ENCODE measurements at places on chromosomes 16 and 17.
A peak's percentile ranks its signal among the peaks of the same experiment; 100 is the strongest.

DNA sequence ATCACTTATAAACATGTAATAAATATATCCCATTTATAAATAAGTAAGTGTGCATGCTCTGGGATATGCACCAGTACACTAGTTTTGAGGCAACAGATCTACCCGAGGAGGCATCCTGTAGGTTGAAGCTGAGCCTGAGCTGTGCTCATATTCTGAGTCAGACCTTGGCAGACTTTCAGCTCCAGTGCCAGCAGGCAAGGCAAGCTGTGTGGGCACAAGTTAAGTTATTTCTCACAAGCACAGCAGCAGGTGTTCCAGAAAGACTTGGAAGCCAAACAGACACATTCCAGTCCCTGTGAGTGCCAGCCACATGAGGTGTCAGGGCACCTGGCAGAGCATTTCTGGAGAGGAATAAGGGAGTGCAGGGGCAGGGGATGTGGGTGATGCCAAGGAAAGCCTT is 1.3 kb upstream of the CLEC19A start:
- peak; percentile 78 for DNase-seq

DNA sequence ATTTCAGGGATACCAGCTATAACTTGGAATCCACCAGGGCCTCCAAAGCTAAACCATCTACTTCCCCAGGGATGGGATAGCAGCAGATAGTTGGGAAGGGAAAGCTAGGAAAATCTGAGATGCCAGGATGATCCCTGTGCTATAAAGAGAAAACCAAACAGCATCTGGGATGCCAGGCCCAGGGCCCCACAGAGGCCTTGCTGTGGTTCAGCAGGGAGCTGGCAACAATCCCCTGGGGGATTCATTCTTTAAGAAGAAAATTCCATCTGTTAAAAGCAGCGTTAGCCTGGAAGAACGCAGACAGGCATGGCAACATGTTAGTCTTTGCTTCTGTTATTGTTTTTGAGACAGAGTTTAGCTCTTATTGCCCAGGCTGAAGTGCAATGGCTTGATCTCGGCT is 16.6 kb downstream of the MYO18A start:
- DNase-seq: no peak

GRCh38 chr17:78747488-78747887 is 34.6 kb downstream of the CYTH1 start:
- no peak for DNase-seq

DNA sequence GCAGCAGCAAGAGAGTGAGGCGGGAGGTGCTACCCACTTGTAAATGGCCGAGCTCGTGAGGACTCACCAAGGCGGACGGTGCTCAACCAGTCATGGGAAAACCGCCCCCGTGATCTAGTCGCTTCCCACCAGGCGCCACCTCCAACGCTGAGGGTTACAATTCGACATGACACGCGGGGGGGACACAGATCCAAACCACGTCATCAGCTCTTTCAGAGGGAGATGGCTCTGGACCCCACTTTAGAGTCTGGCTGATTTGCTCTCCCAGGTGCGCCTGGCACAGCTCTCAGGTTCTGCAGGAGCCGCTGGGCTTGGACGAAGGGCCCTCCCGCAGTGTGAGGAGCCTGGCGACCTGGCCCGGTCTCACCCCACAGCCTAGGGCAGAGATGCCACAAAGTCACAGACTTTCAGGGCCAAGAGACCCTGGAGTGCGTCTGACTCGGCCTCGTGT is 21.1 kb upstream of the DOC2B start:
- DNase-seq: no peak

DNA sequence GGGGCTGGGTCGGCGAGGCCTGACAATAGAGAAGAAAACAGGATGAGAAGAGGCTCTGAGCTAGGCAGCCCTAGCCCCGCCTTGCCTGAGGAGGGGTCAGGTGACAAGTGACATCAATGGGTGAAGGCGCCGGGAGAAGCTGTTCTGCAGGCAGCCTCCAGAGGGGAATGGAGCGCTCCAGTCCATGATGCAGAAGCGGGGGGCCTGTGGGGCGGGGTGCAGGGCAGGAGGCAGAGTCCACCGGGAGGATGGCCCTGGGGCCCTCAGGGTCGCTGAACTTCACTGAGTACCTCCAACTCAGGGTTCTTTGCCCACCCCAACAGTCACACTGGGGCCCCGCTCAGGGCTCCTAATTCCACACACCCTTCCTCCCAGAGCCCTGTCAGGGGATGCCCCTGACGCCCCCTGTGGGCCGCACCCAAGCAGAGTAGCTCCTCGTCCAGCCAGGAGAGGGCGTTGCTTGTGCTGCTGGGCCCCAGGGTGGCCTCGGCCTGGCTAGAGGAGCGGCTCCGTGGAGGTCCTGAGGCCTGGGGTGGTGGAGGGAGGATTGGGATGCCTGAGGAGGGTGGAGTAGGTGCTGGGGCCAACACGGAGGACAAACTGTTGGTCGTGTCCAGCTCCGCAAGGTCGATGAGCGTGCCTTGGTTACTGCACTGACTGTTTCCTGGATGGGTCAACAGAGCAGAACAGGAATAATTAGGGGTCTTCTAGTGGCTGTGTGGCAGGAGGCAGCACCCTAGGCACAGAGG is 20.8 kb downstream of the GGA3 start:
- no peak for DNase-seq

GRCh38 chr17:9169116-9169515 is 147.8 kb downstream of the NTN1 start:
- no peak for DNase-seq

DNA sequence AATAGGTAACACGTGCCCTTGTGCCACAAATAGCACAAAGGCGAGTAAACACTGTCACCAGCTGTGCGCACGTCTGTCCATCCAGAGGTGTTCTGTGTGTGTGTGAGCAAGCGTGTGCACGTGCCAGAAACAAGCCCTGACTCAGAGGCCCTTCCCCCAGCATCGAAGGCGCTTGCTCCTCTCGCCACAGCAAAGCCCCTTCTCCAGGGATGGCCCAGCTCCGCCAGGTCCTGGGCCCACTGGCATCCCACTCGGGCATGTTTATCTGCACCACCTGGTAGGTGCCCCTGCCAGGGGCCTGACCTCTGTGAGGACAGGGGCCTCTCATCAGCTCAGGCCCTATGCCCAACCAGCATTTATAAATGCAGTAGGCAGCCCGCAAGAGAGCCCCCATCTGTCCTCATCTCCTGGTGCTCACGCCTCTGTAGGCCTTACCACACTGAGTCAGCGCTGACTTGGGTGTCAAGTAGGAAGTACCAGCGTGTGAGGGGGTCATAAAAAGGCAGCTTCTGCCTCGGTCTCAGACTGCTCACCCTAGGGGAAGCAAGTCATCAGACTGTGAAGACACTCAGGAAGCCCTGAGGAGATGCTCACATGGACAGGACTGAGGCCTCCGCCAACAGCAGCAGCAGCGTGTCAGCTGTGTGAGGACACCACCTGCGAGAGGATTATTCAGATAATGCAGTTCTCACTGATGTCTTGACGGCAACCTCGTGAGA is 10.8 kb downstream of the TMEM235 start:
- no peak for DNase-seq

DNA sequence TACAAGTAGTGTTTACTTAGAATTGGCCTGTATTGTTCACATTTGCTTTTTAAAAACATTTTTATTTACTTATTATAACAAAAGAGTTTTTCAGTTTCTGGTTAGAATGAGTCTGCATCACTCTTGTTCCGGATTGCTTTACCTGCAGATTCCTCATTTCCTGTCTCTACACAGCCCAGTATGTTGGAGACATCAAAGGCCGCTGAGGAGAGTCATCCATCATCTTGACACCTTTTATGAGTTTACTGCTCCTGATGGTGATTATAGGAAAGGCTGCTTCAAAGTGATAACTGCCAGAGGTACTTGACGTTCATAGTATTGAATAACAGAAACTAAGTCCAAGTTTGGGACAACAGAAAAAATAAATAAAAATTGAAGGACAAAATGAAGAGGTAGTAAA is 490.5 kb upstream of the CA10 start:
- DNase-seq: no peak

DNA sequence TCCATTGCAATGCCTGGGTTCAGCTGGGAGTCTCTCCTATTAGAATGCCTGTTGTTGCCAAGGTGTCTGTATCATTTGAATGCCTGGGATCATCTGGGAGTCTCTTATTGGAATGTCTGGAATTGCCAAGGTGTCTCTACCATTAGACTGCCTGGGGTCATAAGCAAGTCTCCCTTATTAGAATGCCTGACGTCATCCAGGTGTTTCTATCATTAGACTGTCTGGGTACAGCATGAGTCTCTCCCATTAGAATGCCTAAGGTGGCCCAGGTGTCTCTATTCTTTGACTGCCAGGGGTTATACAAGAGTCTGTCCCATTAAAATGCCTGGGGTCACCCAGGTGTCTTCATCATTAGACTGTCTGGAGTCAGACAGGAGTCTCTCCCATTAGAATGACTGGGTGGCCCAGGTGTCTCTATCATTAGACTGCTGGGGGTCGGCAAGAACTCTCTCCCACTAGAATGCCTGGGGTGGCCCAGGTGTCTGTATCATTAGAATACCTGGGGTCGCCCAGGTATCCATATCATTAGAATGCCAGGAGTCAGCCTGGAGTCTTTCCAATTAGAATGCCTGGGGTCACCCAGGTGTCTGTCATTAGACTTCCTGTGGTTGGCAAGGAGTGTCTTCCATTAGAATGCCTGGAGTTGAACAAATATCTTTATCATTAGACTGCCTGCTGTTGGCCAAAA is 2274.0 kb downstream of the TP53TG3F start:
- DNase-seq: no peak

GRCh38 chr16:11470676-11471415 is 115.9 kb downstream of the LITAF start:
- no peak for DNase-seq

- DNase-seq: no peak
These were observed 13.6 kb downstream of the HLF start for GRCh38 chr17:55278173-55278961.

GRCh38 chr17:71495420-71495819 is 625.4 kb upstream of the SOX9 start:
- DNase-seq: no peak

GRCh38 chr16:13401641-13402040 is 500.2 kb downstream of the SHISA9 start:
- no peak for DNase-seq

Data from LNCaP clone FGC (cell line).